ENCODE measurements at places on chromosomes 3 and 15. TPM values are rescaled to one million over a fixed set of nuclear protein-coding genes. Genes with fewer than 3 reads are reported as not detected.

The SUCNR1 gene
- total RNA-seq = not detected

The SATB1 gene
- 34.0 TPM for total RNA-seq

The SNAP23 gene
- total RNA-seq = 42.2 TPM

The INAFM2 gene
- 30.2 TPM for total RNA-seq

The ARHGEF26 gene
- total RNA-seq = 1.8 TPM

The CASR gene
- total RNA-seq = not detected

The ECE2 gene
- total RNA-seq = not detected

The CLDN18 gene
- total RNA-seq = not detected

The NR2F2 gene
- 17.1 TPM for total RNA-seq

The C2CD4A gene
- 2.3 TPM for total RNA-seq

The CPLX3 gene
- total RNA-seq = not detected

The INSYN1 gene
- 3.8 TPM for total RNA-seq

The PLCH1 gene
- 1.1 TPM for total RNA-seq

The PPM1L gene
- 67.5 TPM for total RNA-seq

The SCN11A gene
- total RNA-seq = not detected

The PDIA5 gene
- 6.4 TPM for total RNA-seq

The SERINC4 gene
- 0.23 TPM for total RNA-seq
